ENCODE measurements at places on chromosomes 6 and 20.

GRCh38 chr20:8829256-8829655 lies 239.6 kb upstream of the PLCB4 start:
- no peak for DNase-seq

GRCh38 chr6:132354517-132355167 lies 46.6 kb downstream of the MOXD1 start:
- no peak for DNase-seq

- DNase-seq = no peak
Measured at GRCh38 chr6:154806804-154807203, 73.6 kb downstream of the SCAF8 start.

- DNase-seq = no peak
Measured at GRCh38 chr6:126535595-126535994, 195.7 kb downstream of the CENPW start.

GRCh38 chr6:9401960-9402359 lies 966.6 kb upstream of the SLC35B3 start:
- DNase-seq = no peak

GRCh38 chr20:35054814-35055213 lies 37.8 kb downstream of the TRPC4AP start:
- no peak for DNase-seq

GRCh38 chr6:45626087-45626891 lies 248.6 kb upstream of the SUPT3H start:
- no peak for DNase-seq

- no peak for DNase-seq
Measured at GRCh38 chr20:47876311-47877088, 91.2 kb upstream of the SULF2 start.

- DNase-seq = no peak
Measured at GRCh38 chr6:3961581-3962215, 112.5 kb downstream of the FAM50B start.

- DNase-seq = no peak
Measured at GRCh38 chr6:121858310-121858709, 422.9 kb downstream of the GJA1 start.

- DNase-seq = no peak
Measured at GRCh38 chr20:51500311-51500710, 42.2 kb downstream of the NFATC2 start.

- no peak for DNase-seq
Measured at GRCh38 chr6:38833320-38833719, 118.2 kb downstream of the DNAH8 start.

- no peak for DNase-seq
Measured at GRCh38 chr20:15942130-15942529, 631.1 kb downstream of the KIF16B start.

DNA sequence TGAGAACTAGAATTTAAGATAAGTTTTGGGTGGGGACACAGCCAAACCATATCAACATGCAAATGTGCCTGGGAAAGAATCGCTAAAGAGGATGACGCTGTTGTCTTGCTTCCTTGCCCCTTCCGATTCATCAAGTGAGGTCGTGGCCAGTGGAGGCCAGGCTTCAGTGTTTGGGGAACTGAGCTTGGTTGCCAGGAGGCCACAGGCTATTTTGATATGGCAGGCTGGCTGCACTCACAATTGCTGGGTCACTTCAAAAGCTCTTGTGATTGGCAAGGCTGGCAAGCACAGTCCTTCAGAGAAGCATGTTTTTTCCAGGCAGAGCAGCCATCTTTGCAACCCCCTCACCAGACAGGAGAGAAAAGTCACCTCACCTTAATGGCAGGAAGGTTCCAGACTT lies 45.8 kb downstream of the SAMD5 start:
- DNase-seq = no peak

DNA sequence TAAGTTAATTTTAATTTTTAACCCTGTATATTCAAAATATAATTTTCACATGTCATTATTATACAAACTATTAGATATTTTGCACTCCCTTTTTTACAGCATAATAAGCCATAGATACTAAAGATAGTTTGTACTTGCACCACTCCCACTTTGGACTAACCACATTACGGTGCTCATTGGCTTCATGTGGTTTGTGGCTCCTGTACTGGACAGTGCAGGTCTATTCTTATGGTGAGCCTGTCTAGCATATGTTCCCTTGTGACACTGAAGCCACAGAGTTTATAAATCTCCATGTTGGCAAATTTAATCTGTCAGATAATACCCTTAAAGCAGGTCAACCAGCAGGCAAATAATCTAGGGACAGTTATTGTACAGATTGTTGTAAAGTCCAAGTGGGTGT lies 354.4 kb upstream of the KCNQ5 start:
- no peak for DNase-seq

- peak; percentile 55 for DNase-seq
Measured at GRCh38 chr6:79077715-79078074, 359 bp downstream of the PHIP start.

- DNase-seq = no peak
Measured at GRCh38 chr6:116763906-116764628, 1.5 kb downstream of the FAM162B start.

- no peak for DNase-seq
Measured at GRCh38 chr6:20167601-20168000, 44.7 kb downstream of the MBOAT1 start.

- no peak for DNase-seq
Measured at GRCh38 chr6:2917801-2918445, 14.8 kb upstream of the SERPINB9 start.

- no peak for DNase-seq
Measured at GRCh38 chr20:20130399-20130798, 78.1 kb downstream of the CFAP61 start.

- DNase-seq = no peak
Measured at GRCh38 chr6:64504503-64504902, 868.9 kb downstream of the PHF3 start.

- no peak for DNase-seq
Measured at GRCh38 chr6:33347816-33348215, 30.3 kb upstream of the ZBTB22 start.

DNA sequence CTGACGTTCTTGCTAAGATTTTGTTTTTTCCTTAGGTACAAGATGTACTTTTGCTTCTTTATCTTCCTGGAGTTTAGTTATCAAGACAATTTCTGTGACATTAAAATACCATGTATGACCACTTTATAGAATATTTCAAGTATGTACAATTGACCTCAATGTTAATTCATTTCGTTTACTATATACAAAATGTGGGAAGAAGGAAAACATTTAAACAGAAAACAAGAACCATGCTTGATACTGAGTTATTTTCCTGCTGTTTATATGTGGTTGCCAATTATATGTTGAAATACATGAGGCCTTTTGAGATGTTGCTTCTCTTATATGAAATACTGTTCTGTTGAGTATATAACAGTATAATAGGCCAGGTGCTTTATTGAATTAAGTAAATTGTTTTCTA lies 184.3 kb downstream of the JARID2 start:
- DNase-seq = no peak

DNA sequence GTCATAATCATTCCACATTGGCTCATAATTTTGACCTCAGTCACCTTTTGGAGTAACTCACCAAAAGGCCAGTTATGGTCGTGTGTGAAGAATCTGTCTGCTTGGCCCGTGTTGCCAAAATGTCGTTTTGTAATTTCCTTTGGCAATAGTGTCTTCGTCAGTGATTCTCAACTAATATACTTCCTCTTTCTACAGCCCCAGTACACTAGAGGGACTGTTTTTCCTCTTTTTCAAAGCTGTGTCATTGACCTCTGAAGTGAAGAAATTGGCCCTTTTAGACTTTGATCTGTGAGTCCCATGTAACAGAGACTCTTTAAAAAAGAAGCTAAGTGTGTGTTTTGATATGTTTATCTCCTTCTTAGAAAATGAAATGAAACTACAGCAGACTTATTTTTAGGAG lies 5.2 kb downstream of the FOXO3 start:
- no peak for DNase-seq

DNA sequence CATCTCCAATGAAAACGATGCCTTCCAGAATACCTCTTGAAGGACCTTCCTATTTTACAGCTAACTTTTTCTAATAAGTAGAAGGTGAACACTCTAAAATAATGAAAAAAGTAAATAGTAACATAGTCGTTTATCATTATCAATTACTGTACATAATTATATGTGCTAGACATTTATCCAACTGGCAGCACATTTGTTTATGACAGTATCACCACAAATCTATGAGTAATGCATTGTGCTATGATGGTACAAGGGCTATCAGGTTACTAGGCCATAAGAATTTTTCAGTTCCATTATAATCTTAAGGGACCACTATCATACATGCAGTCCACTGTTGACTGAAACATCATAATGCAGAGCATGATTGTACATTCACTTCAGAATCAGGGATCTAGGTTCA lies 68.4 kb downstream of the ATG5 start:
- DNase-seq = no peak

- DNase-seq = no peak
Measured at GRCh38 chr6:157946865-157947532, 34.7 kb upstream of the SYNJ2 start.

- no peak for DNase-seq
Measured at GRCh38 chr20:25654487-25654886, 30.7 kb upstream of the NANP start.

- DNase-seq = no peak
Measured at GRCh38 chr6:161010418-161010817, 18.8 kb downstream of the MAP3K4 start.

DNA sequence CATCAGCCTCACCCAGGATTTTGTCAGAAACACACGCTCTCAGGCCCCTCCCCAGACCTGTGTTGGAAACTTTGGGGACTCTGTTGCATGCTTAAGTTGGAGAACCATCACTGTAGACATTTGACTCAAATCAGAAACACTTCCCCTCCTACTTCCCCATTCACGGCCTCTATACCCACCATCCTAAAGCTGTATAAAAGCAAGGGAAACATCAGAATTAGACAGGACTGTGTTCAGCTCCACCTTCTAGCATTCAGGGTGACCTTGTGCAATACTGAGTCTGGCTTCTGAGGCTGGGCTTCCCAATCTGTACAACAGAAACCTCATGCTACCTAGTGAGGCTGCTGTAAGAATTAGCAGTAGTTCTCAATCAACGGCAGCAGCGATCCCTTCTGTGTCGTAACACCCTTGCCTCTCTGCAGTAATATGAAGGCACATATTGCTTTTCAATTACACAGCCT lies 252.3 kb downstream of the LY86 start:
- no peak for DNase-seq

- no peak for DNase-seq
Measured at GRCh38 chr6:2733324-2733723, 17.4 kb downstream of the MYLK4 start.

DNA sequence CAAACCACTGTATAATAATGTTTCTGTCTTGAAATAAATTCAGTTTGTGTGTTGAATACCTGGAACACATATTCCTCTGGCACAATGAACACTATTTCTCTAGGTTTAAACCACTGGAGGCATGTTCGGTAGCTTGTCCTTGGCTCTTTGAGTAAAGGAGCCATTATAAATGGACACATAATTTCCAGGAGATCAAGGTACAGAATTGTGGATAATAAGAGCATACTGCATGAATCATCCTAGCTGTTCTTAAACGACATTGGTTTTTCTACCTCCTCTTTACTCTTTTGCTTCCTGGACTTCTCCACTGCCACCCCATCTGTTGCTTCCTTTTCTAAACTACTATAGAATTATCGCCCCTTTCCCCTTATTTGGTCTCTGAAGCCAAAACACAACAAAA lies 1.2 kb downstream of the CENPW start:
- no peak for DNase-seq

DNA sequence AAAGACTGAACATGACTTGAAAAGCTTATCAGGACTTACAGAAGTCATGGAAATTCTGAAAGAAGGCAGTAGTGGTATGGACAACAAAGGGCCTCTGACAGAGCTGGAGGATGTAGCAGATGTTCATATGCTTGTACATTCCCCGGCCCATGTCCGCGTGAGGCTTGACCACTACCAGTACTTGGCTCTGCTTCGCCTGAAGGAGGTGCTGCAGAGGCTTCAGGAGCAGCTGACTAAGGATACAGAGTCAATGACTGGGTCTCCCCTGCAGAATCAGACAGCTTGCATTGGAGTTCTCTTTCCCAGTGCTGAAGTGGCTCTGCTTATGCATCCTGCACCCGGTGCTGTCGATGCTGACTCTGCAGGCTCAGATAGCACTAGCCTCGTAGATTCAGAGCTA lies 29.2 kb downstream of the TAF11 start:
- DNase-seq = no peak

DNA sequence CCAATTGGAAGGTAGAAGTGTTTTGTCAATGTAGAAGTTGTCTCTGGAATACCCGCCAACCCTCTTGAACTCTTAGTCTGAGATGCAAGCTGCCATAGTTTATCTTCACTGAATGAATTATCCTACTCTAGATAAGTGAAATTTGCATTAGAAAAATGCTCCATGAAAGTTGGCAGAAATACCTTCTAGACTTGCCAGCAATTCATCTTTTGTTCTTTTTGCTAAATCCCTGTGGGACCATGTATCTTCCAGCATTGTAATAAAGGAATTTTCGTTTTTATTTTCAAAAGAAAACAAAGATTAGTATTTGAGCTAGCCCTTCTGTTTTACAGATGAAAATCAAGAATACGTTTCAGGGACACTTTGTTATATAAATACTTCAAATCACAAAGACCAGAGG lies 244.2 kb downstream of the CBLN4 start:
- DNase-seq = no peak

DNA sequence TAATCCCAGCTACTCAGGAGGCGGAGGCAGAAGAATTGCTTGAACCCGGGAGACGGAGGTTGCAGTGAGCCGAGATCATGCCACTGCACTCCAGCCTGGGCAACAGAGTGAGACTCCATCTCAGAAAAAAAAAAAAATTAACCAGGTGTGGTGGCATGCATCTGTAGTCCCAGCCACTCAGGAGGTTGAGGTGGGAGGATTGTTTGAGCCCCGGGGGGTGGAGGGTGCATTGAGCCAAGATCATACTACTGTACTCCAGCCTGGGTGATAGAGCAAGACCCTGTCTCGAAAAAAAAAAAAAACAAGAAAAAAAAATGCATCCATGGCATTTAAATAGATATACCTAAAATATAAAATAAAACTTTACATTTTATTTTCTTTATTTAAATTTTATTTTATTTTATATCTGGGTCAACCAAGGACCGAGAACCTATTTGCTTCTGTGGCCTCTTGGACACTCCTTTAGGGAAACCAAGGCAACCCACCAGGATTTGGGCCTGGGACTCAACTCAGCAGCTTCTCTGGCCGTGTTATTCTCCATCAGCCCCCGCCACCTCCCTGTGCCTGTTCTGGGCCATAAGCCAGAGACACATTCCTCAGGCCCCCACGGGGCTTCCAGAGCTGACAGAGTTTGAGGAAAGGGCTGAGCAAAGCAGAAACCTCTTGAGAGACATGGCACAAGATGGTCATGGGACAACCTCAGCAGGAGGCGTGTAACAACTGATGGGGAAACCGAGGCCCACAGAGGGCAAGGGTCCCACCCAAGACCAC lies 6.2 kb downstream of the SNTA1 start:
- no peak for DNase-seq

- no peak for DNase-seq
Measured at GRCh38 chr6:20417819-20418218, 16.1 kb downstream of the E2F3 start.

- no peak for DNase-seq
Measured at GRCh38 chr6:67935976-67936477, 699.1 kb upstream of the ADGRB3 start.

GRCh38 chr6:38364775-38365174 lies 275.0 kb downstream of the BTBD9 start:
- no peak for DNase-seq
